Urothelium cell line (cell line): ENCODE measurements at places on chromosomes 5 and 9.

DNA sequence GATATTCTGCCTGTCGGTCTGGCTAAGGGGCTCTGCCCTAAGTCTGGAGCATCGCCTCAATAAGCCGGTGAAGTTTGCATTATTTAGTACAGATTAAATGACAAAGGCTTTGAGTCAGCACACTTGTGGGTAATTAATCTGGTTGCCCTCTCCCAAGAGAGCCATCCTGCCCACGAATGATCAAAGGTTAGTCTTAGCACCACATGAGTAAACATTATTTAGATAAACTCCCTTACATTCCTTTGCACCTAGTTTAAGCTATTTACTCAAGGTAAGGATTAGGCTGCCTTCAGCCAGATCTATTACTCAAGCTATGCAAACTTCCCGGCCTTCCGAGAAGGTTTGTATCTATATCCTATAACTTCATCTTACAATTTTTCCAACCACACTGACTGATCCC lies 572.1 kb downstream of the CHSY3 start:
- no peak for DNase-seq

DNA sequence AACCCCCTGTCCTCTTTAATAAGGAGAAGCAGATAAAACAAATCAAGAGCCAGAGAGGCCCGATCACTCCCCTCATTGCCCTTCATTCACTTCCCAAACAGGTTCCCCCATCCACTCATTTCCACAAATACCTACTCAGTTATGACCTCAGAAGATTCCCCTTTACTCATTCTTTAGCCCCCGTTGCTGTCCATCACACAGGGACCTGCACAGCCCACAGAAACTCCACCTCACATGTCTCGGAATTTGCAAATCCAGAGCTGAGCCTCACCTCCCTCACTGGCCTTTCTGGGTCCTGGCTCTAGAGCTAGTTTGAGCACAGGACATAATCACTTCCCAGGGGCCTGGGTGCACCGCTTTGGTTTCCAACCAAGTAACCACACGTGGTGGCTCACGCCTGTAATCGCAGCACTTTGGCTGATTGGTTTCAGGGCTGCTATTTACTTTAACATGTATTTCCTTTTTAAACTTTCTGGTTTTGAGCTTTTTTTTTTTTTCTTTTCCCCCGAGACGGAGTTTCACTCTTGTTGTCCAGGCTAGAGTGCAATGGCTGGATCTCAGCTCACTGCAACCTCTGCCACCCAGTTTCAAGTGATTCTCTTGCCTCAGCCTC lies 17.8 kb downstream of the ATP6V0E1 start:
- no peak for DNase-seq

DNA sequence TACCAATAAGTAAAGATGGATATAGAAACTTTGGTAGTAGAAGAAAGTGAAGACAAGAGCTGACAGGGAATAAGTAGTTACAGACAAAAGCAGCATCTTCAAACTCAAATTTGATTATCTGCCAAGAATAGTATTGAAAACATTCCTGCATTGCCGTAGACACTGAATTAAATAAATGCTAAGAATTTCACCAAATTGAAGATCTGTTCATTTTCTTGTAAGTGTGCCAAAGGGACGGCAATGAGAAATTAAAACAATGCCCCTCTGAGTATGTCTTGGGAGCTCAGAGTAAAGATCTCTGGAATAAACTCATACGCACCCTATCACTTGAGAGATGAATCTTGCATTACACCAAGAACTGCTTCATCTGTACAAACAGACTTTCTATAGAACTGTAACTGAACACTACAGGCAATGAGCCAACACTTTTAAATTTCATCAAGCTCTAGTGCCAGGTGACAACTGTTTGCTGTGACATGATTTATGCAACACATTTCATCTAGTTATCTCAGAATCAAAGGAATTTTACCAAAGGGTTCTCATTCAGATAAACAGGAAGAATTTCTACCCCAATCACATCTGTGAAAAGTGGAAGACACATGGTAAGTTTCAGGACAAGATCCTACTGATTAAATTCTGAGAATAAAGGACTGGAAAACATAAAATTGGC lies 66.9 kb downstream of the RFX3 start:
- no peak for DNase-seq

DNA sequence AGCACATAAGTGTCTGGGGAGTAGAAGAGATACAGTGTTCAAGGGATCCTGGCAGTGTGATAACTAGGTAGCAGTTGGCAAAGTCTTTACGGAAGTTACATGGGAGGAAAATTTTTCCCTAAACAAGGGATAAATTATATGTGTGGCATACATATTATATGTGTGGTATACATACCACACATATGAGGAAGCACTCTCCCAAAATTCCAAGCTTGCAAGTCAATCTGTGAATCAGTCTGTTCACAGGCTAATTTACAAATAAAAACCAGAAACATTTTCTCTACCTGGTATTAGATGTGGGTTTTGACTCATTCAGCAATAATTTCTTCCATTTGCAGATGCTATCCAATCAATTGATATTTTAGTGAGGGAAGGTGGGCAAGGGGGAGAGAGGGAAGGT lies 110.0 kb downstream of the ISOC1 start:
- DNase-seq = no peak

GRCh38 chr9:126429190-126429589 lies 102.6 kb downstream of the MVB12B start:
- no peak for DNase-seq

- DNase-seq = no peak
Observed at GRCh38 chr5:67652201-67652600, 455.6 kb upstream of the CD180 start.

- DNase-seq = no peak
Observed at GRCh38 chr9:107221321-107221720, 61.8 kb upstream of the RAD23B start.

DNA sequence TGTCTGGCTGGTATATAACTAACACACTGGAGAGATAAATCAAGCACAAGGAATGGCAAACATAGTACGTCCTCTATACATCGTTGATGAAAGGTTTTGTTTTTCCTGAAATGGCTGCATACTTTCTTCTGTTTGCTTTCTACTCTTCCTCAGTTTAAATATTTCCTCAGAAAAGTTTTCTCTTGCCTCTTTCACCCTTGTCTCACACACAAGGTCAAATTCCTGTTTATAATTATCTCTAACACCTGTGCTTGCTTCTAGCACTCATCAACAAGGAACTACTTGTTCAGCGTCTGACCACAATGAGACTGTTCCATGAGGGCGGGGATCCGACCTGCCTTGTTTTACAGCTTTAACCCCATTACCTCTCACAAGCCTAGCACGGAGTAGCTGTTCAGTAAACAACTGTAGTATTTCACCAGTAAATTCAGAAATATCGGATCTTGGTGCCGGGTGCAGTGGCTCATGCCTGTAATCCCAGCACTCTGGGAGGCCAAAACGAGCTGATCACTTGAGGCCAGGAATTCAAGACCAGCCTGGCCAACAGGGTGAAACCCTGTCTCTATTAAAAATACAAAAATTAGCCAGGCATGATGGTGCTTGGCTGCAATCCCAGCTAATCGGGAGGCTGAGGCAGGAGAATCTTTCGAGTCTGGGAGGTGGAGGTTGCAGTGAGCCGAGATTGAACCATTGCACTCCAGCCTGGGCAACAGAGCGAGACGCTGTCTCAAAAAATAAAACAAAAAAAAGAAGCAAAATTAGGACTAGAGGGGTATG lies 37.0 kb downstream of the NR6A1 start:
- DNase-seq = peak; percentile 46

DNA sequence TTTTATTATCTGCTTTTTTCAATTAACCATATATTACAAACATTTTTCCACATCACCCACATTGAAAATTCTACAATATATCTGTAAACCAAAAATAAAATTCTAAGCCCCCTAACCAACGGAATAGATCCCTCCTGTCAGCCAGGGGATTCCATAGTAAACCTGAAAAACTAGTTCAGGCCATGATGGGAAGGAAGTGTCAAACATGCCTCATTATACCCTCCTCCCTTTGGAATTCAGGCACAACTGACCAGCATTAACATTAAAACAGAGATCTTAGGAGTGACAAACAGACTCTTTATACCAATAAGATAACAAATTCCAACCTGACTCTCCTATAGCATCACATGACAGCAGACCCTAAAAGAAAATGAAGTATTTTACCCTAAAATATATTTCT lies 113.7 kb upstream of the DMRT1 start:
- no peak for DNase-seq

DNA sequence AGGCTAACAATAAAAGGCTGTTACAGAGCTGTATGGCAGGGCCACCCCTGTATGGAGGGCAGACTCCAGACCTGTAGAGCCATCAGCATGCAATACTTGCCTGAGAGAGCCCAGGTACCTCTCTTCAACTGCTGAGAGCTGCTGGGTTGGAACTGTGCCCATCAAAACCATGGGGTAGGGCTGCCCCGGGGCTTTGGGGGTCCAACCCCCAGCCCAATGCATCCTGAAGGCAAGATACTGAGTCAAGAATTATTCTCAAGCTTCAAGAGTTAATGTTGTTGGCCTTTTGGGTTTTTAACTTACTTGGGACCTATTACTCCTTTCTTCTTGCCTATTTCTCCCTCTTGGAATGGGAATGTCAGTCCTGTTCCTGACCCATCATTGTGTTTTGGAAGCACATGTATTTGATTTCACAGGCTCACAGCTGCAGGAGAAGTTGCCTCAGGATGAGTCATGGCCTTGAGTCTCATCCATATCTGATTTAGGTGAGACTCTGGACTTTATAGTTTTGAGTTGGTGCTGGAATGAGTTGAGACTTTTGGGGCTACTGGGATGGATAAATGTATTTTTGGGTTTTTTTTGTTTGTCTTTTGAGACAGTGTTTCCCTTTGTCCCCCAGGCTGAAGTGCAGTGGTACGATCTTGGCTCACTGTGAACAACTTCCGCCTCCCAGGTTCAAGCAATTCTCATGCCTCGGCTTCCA lies 21.0 kb upstream of the CDK7 start:
- no peak for DNase-seq

GRCh38 chr9:98074115-98074990 lies 17.8 kb downstream of the NANS start:
- peak; percentile 76 for DNase-seq

DNA sequence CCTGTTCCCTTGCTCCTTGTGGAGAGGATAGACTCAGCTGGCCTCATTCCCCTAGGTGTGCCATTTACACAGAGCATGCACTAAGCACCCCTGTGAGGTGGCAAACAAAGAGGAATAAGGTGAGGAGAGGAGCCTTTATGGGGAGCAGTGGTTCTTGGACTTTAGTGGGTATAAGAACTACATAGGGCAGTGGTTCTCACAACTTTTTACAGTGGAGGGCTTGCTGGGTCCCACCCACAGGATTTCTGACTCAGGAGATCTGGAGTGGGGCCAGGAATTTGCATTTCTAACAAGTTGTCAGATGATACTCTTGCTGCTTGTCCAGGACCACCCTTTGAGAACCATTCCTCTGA lies 42.0 kb downstream of the CSF1R start:
- DNase-seq = peak; percentile 44

- DNase-seq = no peak
Observed at GRCh38 chr5:2112173-2113025, 229.7 kb upstream of the IRX4 start.

DNA sequence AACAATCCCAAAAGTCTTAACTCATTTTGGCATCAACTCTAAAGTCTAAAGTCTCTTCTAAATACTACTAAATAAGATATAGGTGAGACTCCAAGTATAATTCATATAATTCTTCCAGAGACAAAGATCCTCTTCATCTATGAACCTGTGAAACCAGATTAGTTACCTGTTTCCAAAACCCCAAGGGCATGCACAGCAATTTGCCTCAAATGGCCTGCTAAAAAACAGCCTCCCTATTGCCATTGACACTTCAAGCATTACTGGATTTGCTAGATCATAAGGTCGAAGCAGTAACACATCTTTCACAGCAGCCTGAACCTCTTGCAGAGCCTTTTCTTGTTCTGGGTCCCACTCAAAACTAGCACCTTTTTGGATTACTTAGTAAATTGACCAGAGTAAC lies 20.3 kb upstream of the GABRG2 start:
- no peak for DNase-seq

DNA sequence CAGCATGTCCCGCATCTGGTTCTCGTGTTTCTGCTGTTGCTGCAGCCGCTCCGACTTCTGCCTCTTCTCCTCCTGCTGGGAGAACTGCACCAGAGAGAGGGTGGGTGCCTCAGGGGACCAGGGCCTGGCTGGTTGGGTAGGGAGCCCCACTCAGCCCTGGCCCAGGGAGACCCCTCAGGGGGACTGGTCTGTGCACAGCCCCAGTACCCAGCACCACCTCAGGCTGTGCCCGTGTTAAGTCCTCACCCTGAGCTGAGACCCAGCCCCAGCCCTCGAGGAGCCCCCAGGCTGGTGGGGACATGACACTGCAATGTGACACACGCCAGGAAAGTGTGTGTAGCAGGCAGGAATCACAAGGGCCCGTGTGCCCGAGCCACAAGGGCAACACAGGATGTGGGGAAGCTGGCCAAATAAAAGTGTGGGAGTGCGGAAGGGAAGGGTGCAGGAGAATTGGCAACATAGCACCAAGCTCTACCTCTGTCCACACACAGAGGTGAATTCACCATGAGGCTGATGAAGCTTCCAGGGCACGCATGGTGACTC lies 48.2 kb upstream of the FBXW11 start:
- DNase-seq = no peak

DNA sequence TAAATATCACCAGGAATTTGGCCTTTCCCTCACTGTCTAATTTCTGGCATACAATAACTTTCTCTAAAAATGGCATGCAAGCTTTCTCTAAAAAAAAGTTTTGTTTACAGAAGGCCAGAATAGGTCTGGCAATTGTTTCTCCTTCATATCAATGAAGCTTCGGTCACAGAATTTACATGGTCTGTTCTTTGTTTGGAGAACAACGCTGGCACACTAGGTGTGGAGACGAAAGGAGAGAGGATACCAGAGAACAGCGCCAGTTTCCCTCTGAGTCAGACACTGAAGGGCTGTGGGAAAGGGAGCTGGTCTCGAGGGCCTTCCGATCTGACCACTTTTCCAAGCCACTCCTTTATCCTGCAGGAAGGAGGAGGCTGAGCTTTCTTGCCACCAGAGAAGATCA lies 60.1 kb upstream of the ITGA1 start:
- peak; percentile 56 for DNase-seq

GRCh38 chr5:15183520-15183919 lies 311.9 kb upstream of the ANKH start:
- DNase-seq = no peak

DNA sequence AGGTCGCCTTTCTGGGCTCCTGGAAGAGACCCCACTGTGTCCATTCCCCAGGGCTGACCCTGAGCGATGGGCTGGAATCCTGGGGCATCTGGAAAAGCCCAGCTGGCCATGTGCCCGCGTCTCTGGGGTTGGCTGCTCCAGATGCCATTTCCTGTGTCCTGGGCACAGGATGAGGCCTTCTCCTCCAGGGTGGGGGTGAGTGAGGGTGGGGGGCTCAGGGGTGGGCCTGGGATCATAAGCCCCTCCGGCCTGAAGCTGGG lies 30.7 kb downstream of the PAEP start:
- DNase-seq = no peak
